ENCODE measurements at places on chromosomes 6 and 20.

- no peak for DNase-seq
These were observed 19.5 kb downstream of the LYRM4 start for GRCh38 chr6:5241252-5241651.

DNA sequence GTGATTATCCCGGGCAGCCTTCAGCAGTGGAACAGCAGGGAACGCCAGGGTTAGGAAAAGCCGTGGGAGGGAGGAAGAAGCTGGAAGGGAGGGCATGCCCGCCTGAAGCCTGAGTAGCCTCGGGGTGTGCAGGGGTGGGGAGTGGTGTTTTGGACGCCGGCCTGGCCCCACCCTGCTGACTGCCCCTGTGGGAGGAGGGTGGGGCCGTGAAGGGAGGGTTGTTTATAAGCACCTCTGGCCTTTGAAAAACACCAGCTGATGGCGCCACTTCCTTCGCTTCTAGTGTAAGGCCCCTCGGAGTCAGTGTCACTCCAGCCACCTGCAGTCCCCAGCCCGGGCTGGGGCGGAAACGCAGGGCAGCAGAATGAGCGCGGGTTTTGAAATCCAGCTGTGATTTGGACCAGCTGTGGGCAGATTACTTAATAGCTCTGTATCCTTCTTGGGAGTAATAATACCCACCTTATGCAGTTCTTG lies 52.8 kb upstream of the BMP6 start:
- no peak for DNase-seq

- DNase-seq, result no peak
These were observed 22.5 kb upstream of the ADRM1 start for GRCh38 chr20:62280303-62280702.

DNA sequence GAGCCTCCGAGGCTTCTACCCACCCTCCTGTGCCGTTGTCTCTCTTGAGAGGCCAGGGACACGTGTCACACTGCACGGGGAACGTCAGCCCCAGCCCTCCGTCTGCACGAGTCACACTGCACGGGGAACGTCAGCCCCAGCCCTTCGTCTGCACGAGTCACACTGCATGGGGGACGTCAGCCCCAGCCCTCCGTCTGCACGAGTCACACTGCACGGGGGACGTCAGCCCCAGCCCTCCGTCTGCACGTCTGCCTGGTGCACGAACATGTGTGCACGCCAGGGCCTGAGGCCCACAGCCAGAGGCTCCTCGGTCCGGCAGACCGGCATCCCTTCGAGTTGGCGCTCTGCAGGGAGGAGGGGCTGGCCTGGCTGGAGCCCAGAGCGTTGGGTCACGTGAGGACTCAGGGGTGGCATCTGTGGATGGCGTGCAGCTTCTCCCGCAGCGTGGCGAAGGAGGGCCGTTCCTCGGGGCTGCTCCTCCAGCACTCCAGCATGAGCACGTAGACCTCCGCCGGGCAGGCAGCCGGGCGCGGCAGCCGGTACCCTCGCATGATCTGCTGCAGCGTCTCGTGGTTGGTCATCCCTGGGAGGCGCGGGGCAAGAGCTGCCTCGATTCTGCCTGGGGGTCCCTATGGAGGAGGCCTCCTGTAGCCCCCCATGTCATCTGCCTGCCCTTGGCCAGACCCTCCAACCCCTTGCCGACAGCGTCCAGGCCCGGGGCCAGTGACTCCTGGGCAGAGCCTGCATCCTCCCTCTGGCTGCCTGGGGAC lies 3.4 kb upstream of the PTK6 start:
- no peak for DNase-seq

DNA sequence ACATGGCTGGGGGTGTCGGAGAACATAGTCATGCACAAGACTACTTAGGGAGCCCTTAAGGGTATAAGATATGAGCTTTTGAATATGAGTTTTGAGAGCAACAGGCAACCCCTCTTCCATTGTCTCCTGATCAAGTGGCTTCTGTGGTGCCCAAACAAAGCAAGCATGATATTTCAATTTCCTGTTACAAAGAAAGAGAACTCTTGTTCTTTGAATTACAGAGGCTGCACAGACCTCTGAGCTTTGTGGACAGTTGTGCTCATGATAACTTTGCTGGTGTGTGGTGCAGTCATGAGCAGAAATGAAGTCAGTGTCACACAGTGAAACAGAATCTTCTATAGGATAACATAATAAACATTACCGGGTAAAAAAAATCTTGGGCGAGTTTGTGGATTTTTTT lies 66.8 kb upstream of the THEMIS start:
- no peak for DNase-seq

DNA sequence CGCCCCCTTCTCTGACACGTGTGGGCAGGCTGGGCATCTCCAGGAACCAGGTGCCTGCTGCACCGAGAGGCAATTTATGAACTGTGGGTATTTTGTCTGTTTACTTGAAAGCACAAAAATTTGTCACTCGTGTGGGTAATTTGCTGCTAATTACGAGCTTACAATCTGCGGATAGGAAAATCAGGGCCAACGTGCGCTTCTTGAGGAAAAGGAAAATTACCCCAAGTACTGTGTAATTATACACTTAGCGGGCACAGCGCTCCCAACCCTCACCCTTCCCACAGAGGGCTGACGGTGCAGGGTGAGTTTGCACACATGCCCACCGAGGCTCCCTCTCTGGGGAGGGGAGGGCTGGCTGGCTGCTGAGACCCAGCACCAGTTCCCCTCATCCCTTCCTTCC lies 25.3 kb upstream of the MDGA1 start:
- DNase-seq, result no peak

DNA sequence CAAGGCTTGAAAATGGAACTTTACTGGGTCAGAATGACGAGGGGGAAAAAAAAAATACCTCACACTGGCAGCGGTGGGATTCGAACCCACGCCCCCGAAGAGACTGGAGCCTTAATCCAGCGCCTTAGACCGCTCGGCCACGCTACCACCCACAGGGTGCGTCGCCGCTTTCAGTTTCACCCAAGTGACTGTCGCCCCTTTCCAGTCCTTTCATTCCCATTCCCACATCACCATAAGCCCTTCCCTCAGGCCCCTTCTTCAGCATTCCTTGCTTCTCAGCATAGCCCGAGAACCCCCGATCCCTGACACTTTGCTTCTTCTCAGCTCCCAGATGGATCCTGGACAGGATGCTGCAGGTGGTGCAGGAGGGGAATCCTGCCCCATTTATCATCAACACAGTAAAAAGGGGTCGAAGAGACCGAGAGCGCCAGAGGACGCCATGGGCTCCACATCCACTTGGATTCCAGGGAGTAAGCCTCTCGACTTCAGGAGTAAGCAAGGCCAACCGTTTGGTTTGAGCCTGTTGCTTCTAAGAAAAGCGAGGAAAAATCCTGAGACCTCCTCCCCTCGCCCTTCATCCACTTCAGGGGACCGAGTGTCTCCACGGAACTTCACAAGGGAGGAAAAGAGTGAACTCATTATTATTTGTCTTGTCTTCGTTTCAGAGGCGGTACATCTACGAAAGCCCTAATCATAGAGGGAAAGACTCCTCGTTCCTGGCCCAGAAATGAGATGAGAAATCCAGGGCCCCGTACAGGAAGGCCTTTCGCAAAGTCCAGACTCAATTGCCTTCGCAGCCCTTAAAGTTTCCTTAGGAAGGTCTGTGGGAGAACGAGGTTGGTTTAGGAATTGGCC lies 20.0 kb upstream of the TRIM27 start:
- DNase-seq, result no peak

DNA sequence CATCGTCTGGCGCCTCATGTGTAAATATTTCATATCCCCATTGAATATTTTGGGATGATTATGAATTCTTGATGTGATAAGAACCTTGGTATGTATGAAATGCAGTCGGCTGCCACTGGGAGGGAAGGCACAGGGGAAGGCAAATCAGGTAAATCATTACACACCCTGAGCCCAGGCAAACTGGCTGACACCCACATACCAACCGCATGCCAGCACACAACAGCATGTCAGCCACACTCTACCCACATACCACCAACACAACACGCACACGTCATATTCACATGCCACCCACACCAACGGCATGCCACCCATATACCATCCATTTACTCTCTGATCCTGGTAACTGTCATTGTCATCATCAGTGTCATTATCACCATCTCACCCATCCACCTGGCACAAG lies 28.3 kb upstream of the MDGA1 start:
- DNase-seq, result no peak

- no peak for DNase-seq
These were observed 679.5 kb downstream of the KHDRBS2 start for GRCh38 chr6:61606500-61606899.

GRCh38 chr6:164230259-164230658 lies 815.7 kb downstream of the QKI start:
- no peak for DNase-seq

DNA sequence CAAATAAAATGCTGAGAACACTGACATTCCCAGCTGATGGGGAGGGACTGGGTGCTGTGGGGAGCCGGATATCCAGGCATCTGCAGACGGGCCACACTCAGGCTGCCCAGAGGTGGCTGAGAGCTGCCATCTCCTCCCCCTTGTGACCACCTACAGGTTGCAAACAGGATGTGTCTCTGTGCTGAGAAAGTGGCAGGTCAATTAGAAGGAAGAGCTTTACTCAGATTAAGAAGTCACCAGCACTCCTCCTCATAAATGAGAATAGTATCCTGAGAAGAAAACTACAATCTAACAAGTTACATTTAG lies 63.0 kb downstream of the HUS1B start:
- DNase-seq, result no peak

GRCh38 chr20:51423810-51424209 lies 118.7 kb downstream of the NFATC2 start:
- no peak for DNase-seq

DNA sequence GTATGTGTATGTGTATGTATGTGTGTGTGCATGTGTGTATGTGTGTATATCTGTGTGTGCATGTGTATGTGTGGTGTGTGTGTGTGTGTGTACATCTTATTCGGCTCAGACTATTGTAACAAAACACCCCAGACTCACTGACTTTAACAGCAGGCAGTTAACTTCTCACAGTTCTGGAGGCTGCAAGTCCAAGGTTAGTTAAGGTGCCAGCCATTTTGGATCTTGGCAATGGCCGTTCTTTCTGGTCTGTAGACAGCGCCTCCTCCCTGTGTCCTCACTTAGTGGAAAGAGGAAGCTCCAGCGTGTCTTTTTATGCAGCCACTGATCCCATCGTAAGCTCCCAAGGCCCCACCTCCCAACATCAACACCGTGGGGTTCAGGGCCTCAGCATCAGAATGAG lies 128.3 kb upstream of the THBS2 start:
- DNase-seq, result no peak

DNA sequence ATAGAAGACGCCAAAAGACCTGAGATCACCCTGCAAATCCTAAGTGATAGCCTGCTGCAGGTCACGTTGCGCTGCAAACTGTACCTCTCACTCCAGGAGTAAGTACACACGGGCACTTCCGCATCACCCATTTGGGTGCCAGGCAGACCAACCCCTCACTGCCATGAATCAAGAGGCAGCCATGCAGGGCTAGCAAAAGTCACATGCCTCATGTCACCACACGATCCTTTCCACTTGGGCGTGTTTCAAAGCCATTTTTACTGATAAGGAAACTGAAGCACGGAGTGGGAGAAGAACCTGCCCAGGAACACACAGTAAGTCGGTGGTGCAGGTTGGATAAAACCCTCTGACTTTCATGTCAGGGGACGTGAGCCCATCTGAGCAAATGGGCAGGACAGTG lies 37.0 kb downstream of the BPIFB1 start:
- no peak for DNase-seq

DNA sequence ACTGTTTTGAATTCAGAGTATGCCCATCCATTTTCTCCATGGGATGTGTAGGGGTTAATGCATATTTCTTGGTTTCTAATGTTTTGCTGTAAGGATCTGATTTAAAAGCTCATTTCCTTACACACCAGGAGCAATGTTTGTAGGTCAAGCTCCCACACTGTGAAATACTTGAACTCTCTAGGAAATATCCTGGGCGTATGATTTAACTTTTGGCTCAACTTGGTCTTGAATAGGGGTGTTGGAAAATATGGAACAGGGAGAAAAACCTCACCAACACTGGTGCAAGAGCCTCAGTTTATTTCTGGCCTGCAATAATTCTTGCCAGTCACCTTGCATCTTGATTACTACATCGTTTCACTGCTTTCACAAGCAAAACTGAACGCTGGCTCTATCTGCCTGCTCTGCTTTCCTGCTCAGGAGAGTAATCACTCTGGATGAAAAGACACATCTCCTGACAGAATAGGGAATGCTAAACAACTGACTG lies 25.1 kb upstream of the RFPL4B start:
- DNase-seq, result no peak

DNA sequence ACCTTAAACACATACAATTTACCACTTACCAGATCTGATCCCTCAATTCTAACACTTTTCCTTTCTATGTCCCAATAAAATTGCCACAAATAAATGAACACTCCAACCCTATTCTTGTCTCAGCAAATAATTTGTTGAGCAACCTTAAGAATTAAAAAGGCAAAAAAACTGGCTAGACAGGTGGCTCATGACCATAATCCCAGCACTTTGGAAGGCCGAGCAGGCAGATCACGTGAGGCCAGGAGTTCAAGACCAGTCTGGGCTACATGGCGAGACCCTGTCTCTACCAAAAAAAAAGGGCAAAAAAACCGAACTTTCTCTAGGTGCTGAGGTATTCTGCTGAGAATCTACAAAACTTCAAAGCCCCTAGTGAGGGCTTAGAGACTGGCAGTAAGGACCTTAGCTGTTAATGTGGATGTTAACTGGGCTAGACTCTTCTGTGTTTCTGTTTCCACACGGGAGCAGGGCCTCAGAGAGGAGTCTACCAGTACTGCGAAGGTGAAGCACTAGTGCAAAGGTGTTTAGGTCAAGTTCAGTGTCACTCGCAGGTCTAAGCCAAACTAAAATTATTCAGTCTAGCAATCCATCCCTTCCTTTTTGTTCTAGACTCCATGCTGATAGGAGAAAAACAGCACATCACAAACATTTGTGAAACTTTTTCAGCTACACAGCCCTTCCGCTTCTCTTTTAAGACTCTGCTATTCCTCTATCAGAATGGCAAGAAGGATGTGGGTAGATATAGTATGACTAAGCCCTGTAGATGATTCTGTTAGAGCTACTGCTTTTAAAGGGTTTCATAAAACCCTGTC lies 2.6 kb downstream of the FASTKD5 start:
- DNase-seq, result no peak

DNA sequence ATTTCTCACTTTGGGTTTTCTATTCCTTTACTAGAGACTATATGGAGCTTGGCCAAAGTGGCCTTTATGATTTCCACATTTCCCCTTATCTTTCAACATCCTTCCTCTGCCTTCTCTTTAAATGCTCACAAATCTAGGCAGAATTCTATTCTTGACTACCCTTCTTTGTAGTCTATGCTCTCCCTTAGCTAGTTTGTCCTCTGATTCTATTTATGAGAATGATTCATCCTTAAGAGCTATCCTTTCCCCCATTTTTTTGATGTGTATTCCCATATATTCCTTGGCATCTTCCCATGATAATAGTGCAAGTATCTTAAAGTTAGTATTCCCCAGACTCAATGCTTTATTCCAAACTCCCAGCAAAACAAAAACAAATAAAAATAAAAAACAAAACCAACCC lies 53.1 kb downstream of the IL20RA start:
- no peak for DNase-seq

- no peak for DNase-seq
These were observed 895.2 kb upstream of the CITED2 start for GRCh38 chr6:140269591-140270165.

GRCh38 chr6:139600343-139600742 lies 225.9 kb upstream of the CITED2 start:
- no peak for DNase-seq

All from effector CD4-positive, alpha-beta T cell (primary cell).